Activated CD8-positive, alpha-beta memory T cell treated with anti-CD3 and anti-CD28 coated beads for 1 hour (primary cell): ENCODE measurements at places on chromosomes 13 and 19.

DNA sequence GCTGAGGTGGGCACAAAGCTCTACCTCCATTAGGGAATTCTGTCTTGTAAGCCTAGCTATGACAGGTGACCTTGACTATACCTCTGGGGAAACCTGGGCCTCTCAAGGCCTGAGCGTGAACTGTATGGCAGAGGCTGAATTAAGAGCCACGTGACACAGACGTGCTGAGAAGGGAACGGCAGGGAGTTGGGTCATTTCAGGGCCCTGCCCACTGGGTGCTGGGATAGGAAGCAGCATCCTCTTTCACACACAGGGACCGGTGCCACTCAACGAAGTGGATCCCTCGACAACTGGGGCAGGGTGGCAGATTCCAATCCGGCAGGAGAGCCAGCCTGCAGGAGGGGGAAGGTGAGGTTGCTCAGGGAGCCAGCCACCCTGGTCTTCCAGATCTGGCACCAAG, 9.2 kb downstream of the ASF1B start:
- DNase-seq, result no peak

DNA sequence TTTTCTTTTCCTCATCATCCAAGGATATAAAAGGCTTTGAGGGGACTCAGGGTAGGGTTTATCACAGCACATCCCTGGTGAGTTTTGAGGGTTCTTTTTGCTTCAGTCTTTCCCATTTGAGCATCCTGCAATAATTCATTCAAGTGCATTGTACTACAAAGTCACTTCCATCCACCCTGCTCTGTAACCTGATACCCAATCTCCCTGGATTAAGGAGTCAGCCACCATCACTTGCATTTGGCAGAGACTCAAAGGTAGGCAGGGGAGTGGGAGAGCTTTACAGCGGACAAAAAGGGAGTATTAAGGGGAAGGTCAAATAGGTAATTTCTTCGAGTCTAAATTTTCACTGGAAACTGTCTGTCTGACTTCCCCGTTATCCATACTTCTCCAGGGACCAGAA, 216.1 kb upstream of the TMTC4 start:
- DNase-seq, result no peak

DNA sequence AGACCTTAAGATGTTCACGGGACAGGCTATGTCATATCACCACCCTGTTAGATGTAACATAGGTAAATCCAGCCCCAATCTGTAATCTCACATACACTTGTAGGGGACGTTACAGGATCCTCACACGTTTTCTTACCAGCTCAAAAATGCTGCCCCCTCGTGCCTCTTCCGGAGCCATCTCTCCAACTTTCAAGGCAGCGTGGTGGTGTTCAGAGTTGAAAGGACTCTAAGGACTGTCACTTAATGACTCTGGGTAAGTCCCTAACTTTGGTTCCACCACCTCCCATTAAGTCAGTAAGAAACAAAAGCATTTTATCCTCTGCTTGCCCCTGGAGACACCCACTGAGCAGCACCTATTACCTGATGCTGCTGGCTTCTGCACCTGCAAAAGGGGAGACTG, 4.4 kb downstream of the MED26 start:
- no peak for DNase-seq

DNA sequence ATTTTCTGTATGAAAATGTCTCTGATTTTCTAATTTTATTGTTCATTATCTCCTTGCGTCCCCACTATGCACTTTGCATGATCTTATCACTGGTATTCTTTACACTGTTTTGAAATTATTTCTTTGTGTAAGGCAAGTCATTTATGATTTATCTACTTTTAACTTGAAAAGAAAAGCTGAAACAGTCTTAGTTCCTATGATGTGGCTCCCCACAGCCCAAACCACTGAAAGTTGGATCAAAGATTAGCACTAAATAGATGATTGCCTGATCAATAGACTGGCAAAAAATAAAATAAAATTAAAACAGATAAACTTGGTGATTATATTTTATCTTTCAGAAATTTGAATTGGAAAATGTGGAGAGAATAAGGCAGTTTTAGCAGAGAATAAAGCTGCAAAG, 1101.9 kb downstream of the PCDH9 start:
- no peak for DNase-seq

DNA sequence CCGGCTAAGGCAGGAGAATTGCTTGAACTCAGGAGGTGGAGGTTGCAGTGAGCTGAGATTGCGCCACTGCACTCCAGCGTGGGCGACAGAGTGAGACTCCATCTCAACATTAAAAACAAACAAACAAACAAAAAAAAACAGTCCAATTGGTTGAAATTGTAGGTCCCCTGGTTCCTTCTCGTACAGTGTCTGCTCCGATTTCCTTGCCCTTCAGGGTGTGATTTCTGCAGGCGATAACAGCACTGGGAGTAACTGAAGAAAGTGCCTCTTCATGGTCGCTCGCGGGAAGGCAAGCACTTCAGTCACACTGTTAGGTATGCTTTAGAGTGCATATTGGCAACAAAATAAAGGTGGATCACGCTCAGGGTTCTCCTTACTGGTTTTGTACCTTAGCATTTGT, 39.7 kb downstream of the TPT1 start:
- DNase-seq, result no peak

- DNase-seq, result no peak
Measured at GRCh38 chr13:100301418-100301817, 212.5 kb downstream of the PCCA start.

DNA sequence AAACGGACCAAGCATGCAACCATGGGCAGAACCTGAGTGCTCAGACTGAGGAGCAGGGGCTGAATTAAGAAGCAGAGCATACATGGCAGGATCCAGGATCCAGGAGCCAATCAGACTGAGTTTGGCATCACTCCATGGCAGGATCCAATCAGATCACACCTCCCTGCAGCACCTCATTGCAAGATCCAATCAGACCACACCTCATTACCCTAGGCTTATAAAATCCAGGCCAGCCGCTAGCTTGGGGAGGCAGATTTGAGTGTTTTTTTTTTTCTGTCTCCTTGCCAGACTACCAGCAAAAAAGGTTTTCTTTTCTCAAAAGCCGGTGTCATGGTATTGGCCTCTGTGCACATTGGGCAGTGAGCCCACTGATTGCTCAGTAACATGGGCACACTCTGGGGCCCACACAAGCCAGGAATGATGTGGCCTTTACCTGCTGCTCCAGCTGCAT, 127.9 kb upstream of the GJB6 start:
- DNase-seq, result no peak
